ENCODE measurements at places on chromosomes 7 and 10.

DNA sequence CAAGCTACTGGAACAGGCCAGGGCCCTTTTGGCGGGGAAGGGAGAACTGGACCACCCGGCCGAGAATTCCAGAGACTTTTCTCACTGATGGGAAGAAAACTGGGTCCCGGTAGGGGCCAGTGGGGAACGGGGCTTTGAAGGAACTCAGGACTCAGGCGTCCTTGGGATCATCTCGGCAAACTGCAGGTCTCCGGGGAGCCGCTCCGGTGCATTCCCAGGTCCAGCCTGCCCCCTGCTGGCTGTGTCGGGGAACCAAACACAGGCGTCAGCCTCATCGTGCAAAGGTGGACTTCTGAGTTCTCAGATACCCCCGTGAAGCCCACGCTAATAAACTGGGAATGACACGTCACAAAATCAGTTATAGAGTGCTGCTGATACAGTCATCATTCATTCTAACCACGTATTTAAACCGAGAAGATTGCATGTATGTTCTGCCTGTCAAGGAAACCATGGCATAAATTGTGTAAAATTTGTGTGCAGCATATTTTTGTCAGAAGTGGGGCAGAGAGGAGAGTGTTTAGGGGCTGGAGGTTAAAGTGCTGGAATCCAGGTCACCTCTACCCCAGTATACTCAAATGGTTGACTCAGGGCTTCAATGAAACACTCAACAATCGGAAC lies 76.1 kb upstream of the CPXM2 start:
- DNase-seq = peak; percentile 27

DNA sequence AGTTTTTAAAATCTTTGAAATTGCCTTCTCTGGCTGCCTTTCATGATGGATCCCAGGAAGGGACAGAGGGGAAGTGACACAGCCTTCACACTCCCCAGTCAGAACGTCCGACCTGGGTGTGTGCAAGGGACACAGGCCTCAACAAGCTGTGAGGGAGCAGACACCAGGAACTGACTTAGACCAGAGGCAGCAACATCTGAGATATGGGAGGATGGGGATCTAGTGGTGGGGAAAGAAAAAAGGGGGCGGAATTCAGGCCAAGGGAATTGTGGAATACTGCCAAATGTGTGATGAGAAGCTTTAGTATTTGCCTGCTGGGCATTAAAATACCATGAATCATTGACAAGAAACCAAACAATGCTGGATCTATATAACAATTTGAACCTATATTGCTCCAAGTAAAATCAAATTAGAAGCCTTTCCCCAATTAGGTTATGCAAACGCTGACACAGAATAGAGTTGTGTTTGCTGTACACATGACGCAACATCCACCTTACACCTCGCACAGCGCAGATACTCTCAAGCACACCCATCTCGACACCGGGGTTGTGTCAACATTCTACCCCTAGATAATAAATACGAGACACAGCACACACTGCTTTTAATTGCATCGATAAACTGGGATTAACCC lies 17.2 kb upstream of the MNX1 start:
- no peak for DNase-seq

- DNase-seq = no peak
Observed at GRCh38 chr10:1270490-1270889, 214.3 kb downstream of the WDR37 start.

- no peak for DNase-seq
Observed at GRCh38 chr7:52962402-52963076, 72.9 kb upstream of the POM121L12 start.

- no peak for DNase-seq
Observed at GRCh38 chr7:127905491-127906330, 125.5 kb downstream of the LRRC4 start.

DNA sequence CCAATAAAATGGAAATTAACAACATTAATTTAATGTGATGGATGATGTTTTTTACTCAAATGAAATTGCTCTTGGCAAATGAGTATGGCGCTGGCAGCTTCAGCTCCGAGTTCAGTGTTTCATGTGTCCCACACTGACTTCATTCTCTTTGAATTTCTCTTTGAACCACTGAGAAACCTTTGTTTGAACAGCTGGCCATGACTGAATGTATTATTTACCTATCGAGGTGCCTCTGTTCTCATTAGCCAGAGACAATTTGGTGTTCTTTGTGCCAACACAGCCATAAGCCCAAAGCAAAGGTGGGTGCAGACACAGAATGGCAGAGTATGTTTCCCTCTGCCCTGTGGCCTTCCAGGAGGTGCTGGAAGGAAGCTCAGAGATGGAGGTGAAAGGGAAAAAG lies 42.1 kb downstream of the TMEM178B start:
- DNase-seq = no peak

GRCh38 chr10:122207596-122207995 lies 63.5 kb upstream of the BTBD16 start:
- DNase-seq = no peak

DNA sequence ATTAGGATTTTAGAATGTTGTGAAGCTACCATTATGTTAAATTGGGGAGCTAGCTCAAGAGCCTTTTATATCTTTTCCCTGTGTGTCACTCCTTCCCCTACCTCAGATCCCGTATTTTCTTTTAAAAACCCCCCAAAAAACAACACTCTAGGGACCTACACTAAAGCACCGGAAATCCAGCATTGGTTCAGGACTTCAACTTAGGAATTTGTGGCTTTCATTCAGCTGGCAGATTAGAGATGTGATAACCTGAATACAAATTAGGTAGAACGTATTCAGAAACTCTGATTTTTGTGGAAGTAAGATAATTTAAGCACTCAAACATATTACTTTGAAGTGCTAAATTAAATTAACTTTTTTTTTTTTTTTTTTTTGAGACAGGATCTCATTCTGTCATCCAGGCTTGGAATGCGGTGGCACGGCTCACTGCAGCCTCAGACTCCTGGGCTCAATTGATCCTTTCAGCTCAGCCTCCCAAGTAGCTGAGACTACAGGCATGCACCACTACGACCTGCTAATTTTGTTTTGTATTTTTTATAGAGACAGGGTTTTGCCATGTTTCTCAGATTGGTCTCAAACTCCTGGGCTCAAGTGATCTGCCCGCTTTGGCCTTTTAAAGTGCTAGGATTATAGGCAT lies 6.8 kb downstream of the TBC1D12 start:
- no peak for DNase-seq

- DNase-seq = no peak
Observed at GRCh38 chr10:4431114-4431863, 394.7 kb upstream of the AKR1E2 start.

DNA sequence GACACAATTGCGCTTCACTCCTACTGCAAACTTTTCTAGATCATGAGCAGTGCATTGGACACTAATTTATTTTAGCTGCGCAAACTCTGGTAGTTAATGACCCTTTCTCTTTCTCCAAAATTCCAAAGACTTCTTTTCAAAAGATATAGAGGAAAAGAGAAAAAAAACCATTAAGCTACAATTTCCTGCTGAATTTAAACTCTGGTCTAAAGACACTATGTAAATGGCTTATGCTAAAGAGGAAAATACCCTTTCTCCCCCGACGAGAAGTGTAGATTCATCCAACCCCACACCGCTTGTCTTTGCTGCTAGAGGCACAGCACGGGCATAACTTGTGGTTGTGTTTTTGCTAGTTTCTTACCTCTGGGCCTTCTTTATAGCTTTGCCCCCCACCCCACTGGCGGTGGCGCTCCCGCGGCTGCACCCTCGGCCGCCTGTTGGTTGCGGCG lies 84.1 kb downstream of the SNX10 start:
- DNase-seq = peak; percentile 54

DNA sequence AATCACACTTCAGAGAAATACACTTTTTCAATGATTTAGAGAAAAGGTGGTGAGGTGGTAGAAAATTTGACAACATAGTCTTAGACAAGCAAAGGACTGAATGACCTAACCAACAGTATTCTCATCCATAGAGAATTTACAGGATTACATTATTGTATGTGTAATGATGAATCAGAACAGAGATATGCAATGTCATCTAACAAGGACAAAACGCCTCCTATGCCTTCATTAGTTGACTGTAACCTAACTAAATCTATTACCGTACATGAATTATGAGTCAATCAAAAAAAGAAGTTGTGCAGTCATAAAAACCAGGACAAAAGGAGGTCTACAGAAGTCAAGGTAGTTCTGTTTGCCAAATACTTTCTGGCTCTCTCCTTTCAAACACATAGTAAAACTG lies 66.5 kb downstream of the RAB11FIP2 start:
- no peak for DNase-seq

DNA sequence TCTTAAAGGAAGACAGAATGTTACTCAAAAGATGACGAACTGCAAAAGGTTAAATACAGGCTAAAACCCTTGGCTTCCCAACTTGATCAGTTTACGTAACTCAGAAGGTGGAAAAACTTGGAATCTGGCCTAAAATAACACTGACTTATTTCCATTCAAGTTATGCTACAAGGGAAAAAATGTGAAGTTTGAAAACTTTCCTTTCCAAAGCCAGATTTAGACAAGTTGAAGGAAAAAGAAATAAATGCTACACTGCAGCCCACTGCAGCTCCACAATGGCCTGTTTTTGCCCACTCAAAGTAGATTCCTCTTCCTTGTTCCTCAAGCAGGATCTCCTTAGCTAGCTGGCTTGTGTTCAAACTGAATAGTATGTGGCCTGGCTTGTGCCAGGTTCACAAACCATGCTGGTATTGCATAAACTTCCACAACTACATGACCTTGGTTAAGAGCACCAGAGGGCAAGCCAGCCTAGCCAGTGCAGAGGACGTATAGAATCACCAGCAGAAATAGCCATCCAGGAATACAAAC lies 166.2 kb downstream of the CPEB3 start:
- DNase-seq = no peak

- DNase-seq = no peak
Observed at GRCh38 chr10:116356833-116357232, 32.6 kb downstream of the CCDC172 start.

GRCh38 chr10:74027702-74028101 lies 29.8 kb downstream of the VCL start:
- DNase-seq = no peak

- no peak for DNase-seq
Observed at GRCh38 chr10:107614939-107615685, 450.6 kb upstream of the SORCS1 start.

GRCh38 chr10:10892290-10892875 lies 125.3 kb upstream of the CELF2 start:
- no peak for DNase-seq

DNA sequence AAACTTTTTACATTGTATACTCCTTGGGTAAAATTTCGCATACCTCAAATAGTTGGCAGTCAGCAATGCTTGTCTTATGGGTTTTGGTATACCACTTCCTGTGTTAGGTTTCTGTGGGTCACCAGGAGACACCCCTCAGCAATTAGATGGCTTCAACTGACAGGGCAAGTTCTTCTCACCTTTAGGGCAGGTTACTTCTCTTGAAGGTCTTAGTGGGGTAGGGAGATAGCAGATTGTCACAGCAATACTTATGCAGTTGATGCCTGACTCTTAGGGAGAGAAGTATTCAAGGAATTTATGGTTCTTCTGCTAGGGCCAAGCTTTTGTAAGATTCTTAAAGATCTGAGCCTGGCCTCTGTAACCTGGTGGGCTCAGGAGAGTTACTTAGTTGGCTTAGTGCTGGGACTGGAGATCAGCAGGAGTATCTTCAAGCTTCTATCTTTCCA lies 42.9 kb downstream of the MKLN1 start:
- peak; percentile 43 for DNase-seq

DNA sequence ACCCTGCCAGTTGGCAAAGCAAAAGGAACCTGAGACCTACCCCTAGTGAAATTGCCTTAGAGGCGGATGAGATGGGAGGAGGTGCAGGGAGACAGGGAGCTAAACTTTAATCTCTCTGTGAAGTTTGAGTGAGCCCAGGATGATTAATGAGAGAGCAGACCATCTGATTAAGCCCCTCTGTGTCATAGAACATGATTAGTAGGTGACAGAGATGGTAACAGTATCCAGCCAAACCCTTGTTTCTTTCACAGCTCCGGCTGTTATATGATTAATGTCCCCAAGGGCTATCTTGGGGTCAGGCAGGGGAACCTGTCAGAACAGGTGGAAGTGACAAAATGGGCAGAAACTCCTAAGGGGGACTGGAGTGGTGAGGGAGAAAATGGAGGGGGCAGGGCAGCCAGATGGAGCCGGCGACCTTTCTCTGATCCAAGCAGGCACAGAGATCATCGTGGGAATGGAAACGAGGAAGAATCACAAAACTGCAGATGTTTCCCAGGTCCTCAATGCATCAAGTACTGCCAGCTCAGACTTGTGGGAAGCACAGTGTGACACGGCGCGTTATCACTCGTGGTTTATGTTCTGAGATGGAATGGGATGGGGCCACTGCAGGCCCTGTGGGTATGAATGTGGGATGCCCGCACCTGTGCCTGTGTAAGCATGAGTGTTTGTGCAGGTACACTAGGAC lies 684.2 kb downstream of the LRMDA start:
- DNase-seq = no peak

GRCh38 chr10:28434063-28434462 lies 98.9 kb upstream of the WAC start:
- no peak for DNase-seq

DNA sequence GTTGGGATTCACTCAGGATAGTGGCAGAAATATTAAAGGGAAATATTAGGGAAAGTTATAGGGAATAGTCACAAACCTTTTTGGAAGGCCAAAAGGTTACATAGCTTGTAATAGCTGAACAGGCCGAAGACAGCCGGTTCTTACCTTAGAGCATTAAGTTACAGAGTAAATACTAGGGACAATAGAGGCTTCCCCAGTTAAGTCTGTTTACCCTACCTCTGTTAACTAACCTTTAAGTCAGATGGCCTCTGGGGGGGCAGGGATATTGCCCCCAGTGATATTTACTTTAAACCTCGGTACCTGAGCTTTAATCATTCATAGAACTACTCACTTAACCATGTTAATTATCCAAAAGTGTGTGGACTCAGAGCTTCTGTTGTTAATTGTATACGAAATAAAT lies 7.4 kb downstream of the POLR1F start:
- no peak for DNase-seq

- DNase-seq = no peak
Observed at GRCh38 chr7:21128062-21128817, 299.6 kb upstream of the SP4 start.

DNA sequence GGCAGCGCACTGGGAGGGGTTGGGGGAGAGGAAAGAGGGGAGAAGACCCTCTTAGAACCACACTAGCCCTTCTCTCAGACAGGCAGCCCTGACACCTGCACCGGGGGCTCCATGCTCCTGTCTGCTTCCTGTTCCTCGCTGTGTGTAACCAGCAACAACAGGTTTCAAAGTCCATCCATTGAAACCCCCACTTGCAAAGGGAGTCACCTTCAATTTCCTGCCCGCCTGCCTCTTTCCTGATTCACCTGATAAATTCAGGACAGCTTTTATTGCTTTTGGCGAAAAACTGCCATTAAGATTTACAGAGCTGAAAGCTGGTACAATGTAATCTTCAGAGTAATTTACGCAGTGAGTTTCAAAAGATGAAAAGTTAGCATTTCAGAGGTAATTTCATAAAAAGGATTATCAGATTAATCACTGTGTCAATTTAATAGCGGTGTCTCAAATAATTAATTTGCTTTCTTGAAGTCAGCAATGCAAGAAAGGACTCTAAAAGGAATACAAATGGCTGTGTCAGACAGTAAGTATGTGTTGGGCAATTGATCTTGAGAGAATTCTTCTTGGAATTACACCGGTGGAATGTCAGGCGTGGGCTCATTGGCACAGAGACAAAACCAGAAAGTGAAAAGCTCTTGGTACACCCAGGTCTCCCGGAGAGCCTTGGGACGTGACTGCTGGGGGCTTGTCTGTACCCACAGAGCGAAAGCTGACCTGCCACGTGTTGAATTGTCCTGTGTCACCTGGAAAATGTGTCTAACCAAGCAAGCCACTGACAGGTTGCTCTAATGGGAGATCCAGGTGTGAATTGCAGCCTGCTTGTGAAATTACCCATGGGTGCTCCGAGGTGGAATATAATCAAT lies 60.7 kb downstream of the TMEM209 start:
- DNase-seq = no peak
